Stimulated activated CD8-positive, alpha-beta memory T cell treated with anti-CD3 and anti-CD28 coated beads, Interleukin-12 subunit alpha, Interleukin-12 subunit beta, amount 100 ng/mL, for 4 hours (primary cell): ENCODE measurements at places on chromosomes 4 and X.

GRCh38 chr4:17875402-17876070, 64.8 kb downstream of the NCAPG start:
- no peak for DNase-seq

DNA sequence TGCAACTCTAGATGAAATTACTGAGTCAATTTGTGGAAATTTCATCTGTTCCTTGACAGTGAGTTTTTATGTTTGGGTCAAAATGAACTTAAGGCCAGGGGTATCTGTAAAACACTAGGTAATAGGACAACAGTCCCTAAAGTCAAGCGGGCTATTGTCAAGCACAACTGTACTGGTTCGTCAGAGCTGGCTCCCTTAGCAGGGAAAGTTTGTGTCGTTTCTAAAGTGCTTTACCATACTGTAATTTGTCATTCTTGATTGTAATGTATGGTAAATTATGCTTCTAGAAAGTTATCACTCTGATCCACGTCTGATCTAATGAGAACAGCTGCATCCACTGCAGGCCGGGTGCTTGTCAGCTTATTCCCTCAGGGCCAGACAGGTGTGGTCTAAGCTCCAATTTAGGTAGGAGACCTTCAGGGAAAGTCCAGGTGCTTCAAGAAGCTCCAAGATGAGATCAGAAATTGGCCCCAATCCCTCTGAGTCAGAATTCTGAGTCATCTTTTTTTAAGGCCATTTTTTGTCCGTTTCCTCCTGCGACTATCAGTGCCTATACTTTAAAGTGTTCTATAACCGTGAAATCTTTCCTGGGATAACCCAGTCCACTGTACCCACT, 92.2 kb downstream of the PALLD start:
- DNase-seq, result no peak

GRCh38 chr4:83875437-83875836, 339.5 kb downstream of the GPAT3 start:
- no peak for DNase-seq

- DNase-seq, result no peak
Observed at GRCh38 chrX:12360383-12360782, 222.1 kb downstream of the FRMPD4 start.

- DNase-seq, result peak; percentile 42
Observed at GRCh38 chr4:81724925-81725329, 253.2 kb upstream of the RASGEF1B start.

DNA sequence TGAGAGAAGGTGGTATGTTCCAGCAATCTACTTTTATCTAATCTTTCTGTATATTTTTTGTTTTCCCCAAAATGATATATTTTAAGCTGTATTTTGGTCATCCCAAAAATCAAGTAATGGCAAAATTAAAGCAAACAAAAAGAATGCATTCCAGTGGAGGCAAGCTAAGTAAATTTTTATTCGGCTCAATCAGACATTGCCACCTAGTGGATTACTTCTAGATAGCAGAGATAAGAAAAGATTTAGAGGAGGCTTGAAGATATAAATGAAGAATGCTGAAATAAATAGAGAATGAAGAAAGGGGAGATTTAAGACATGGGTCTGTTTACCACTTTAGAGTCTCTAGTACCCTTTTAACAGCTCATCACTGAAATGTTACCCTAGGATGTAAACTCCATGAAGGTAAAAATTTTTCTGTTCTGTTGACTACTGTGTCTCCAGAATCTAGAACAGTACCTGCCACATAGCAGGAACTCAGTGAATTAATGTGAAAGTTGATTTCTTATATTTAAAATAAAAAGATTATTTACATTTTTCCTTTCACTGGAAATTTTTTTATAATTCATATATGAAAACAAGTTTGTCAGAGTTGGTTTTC, 110.9 kb upstream of the ANK2 start:
- no peak for DNase-seq

GRCh38 chr4:39422247-39422646, 15.5 kb downstream of the KLB start:
- DNase-seq, result no peak

DNA sequence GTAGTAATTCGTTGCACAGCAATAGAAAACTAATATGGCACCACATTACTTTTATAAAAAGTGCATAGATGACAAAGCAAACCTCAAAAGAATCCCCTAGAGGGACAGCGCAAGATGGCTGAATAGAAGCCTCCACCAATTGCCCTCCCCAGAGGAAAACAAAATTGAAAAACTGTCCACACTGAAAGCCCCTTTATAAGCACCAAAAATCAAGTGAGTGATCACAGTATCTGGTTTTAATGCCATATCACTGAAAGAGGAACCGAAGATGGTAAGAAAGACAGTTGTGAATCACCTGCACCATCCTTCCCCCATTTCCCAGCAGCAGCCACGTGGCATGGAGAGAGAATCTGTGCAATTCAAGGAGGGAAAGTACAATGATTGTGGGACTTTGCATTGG, 522.2 kb downstream of the GLUD2 start:
- no peak for DNase-seq

DNA sequence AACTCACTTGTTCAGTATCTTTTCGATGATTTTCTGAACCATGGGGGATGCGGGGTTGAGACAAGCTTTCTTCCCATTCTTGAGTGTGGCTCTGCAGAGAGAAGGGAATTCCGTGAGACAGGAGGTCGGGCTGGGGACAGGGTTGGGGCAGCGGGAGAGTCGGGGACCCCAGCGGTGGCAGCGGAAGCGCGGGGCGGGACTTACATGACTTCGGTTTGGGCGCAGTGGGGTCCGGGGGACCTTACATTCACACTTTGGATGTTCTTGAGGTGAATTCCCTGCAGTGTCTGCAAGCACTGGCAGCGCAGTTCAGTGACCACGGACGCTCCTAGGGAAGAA, 434 bp downstream of the CXCL3 start:
- DNase-seq, result no peak

DNA sequence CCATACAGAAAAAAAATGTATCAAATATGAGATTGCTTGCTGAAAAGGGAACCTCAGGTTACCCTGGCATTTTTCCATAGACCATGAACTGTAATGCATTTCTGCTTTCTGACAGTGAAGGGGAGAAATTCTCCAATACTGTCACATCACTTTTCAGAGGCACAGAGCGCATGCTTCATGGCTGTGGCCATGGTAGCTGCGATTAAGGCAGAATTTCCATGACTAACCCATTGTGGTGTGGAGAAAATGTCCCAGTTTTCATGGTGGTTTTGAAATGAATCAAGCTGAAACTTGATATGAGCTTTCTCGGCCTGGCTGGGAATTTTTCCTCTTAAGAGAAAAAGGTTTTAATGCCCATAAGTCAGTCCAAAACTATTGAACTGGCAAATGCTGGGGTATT, 39.5 kb upstream of the MAP3K15 start:
- DNase-seq, result no peak

GRCh38 chr4:42519803-42520417, 122.6 kb downstream of the SHISA3 start:
- no peak for DNase-seq

DNA sequence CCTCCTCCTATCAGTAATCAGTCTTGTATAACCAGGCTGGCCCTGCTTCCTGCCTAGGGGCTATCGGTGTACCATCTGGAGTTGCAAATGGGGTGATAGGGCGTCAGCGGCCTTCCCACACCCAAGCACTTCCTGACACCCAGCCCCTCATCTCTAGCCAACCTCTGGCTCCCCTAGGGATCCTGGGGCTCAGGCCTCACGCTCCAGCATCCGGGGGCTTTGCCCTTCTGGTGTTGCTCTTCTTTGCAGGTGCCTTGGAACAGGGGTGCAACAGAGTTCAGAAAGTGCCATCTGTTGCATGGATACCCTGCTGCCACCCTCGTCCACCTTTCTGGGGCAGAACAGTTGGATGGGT, 4.1 kb downstream of the IL9R start:
- no peak for DNase-seq

GRCh38 chrX:129956765-129957164, 25.7 kb upstream of the BCORL1 start:
- no peak for DNase-seq

DNA sequence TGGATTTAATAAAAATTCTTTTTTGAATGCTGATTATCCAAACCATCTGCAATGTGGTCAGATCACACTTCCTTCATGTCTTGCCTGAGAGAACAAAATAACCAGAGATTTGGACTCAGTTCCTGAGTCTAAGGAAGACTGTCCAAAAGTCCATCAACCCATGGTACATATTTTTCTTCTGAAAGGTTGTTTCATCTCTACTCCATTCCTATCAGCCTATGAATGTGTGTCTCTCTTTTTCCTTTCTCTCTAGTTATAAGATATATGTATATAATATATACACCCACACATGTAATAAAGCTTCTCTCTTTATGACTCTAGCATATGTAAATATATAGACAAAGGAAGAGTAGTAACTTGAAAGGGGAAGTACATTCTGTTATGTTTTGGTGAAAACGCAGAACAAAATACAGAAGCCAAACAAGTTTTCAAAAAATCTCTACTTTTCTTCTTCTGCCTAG, 226.9 kb downstream of the ARHGAP24 start:
- no peak for DNase-seq

DNA sequence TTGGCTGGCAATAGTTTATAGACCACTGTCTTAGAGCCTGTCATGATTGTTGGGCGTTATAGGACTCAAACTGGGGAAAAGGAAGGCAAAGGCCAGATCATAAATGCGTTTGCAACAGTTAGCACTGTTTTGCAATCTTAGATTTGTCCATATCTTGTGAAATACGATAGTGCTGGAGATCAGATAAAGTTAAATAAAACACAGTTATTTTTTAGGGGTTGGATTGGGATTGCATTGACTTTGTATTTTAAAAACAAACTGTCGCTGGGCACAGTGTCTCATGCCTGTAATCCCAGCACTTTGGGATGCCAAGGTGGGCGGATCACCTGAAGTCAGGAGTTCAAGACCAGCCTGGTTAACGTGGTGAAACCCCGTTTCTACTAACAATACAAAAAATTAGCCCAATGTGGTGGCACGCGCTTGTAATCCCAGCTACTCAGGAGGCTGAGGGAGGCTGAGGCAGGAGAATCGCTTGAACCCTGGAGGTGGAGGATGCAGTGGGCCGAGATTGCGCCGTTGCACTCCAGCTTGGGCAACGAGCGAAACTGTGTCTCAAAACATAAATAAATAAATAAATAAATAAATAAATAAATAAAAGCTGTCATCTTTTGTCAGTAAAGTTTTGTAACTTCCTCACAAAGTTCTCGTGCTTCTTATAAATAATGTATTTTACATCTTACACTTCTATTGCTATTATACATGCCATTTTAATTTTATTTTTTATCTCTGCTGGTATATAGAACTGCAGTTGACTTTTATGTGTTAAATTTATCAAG, 117.2 kb downstream of the KDM6A start:
- no peak for DNase-seq

GRCh38 chr4:3340700-3341083, 47.9 kb downstream of the RGS12 start:
- DNase-seq, result no peak

- DNase-seq, result no peak
Observed at GRCh38 chr4:15738877-15739276, 36.0 kb downstream of the BST1 start.

GRCh38 chrX:105461016-105461415, 240.5 kb upstream of the TEX13A start:
- no peak for DNase-seq

- DNase-seq, result no peak
Observed at GRCh38 chr4:113809311-113809710, 47.8 kb upstream of the CAMK2D start.

DNA sequence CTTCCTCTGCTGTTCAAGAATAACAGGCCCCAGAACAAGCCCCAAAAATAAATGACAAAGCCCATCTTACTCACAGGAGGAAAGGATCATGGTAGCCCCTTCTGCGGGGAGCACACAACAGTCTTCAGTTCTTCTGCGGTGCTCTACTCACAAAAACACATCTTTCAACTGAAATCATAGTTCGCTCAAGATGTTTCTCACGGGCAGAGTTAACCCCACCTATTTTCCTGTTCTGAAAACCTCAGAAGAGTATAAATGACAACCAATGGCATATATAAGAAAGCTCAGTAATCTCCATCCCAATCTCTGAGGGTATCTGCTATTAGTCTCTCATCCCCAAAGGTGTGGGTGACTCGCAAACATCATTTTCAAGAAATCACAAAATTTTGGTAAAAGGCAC, at the start of gene TXK:
TXK (minus strand) TSS at position 170 of the 400 bp plus-strand sequence; CDS start at position 90, 80 bp downstream.
- DNase-seq, result no peak

- DNase-seq, result no peak
Observed at GRCh38 chr4:54779476-54780148, 121.9 kb downstream of the KIT start.

GRCh38 chrX:10597871-10598270, 22.5 kb downstream of the MID1 start:
- DNase-seq, result no peak

- no peak for DNase-seq
Observed at GRCh38 chr4:113781439-113782040, 20.0 kb upstream of the CAMK2D start.

- DNase-seq, result no peak
Observed at GRCh38 chrX:139828033-139828432, 104.8 kb downstream of the ATP11C start.

- DNase-seq, result no peak
Observed at GRCh38 chr4:20506827-20507226, 193.4 kb upstream of the PACRGL start.

GRCh38 chrX:153622661-153623309, 23.8 kb upstream of the CCNQ start:
- no peak for DNase-seq

DNA sequence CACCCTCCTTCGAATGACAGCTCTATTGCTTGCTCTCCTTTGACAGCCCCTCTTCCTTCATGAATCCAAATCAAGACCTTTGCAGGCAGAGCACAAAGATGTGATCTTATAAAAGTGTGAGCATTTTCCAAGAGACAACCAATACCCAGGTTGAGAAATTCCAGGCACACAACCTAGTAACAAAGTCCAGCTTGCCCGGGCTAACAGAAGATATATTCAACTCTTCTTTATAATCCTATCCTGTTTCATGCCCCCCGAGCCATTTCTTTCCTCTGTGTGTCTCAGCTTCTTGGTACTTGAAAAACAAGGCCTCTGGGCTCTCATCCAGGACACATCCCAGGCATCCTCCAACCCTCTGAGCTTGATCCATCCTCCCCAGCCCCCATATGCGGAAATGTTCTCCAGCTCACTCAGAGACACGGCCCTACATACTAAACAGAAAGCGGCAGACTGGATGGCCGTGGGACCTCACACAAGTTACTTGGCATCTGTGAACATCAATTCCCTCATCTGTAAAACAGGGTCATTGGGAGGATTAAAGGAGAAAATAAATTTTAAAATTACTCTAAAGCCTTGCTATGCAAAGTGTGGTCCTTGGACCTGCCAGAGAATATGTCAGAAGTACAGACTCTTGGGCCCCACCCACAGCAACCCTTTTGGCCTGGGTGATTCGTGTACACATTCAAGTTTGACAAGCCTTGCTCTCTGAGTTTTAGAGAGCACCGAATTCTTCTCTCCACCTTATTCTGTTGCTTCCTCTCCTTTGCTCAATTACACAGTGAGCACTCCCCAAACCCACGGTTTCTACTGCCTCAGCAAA, 627.0 kb downstream of the BCOR start:
- no peak for DNase-seq

DNA sequence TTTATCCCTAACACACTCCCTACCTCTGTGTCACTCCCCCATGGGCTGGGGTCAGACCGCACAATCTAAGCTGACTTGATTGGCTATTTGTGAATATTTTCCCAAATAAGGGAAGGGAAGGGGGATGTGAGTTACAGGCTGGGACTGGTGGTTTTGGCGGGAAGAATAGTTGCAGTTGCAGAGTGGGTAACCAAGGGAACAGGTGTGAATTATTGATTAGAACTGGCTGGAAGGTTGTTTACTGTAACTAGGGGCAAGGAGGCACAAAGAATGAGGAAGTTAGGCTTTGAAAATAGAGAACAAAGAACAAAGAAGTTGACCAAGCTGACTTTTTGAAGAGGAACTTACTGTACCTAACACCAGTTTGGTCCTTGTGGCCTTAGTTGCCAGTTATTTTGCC, 88.0 kb upstream of the XAGE2 start:
- DNase-seq, result no peak

- DNase-seq, result no peak
Observed at GRCh38 chrX:96474029-96474740, 210.5 kb upstream of the DIAPH2 start.
